Activated effector memory CD4-positive, alpha-beta T cell treated with Interleukin-2 at 50 U/mL for 16 hours (primary cell): ENCODE measurements at places on chromosomes 5 and 9.

DNA sequence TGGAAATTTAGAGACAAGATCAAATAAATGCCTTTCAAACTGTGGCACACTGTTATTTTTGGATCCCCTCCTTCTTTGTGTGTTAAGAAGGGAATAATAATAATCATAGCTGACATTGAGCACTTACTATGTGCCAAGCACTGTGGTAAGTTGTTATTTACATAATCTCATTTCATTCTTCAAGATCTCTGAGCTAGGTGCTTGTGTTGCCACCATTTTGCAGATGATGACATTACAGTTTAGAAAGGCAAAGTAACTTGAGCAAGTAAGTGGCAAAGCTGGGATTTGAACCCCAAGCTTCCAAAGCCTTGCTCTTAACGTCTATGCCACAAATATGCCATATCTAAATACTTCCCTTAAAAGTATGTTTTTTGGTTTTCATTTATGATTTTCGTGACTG, 121.8 kb upstream of the TMEM161B start:
- no peak for DNase-seq

GRCh38 chr5:173750538-173751265, 134.3 kb upstream of the BOD1 start:
- DNase-seq: no peak

DNA sequence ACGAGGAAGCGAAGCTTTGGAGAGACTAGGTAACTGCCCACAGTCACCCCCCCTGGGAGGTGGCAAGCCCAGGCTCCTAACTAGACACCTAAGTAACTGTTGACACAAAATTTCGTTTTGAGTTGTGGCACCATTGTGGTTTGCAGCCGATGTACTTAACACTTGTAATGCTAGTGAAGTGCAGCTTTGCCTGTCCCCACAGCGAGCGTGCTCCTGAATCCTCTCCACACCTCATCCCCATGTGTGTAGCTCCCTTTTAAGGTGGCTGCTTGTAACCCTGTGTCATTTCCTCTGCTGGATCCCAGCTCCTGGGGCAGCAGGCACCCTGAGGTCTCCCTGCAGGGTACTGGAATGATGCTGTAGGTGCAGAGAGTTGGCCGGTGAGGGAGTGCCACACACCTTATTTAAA, 114.9 kb downstream of the TRIO start:
- DNase-seq: no peak

DNA sequence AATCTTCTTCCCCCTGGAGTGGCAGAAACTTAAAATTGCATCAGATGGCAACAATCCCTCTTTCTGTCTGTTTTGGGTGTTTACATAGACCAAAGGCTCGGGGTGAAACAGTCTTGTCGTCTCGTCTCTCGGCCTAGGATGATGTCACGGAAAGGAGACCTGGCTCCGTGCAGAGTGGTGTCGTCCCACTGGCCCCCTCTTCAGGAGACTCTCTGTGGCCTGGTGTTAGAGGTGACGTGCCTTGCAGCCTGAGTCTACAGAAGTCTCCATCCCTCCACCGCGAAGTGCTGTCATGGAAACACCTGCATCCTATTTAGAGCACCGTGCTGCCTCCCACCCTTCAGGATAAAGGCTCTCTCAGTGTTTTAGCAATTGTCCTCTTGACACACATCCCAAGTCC, 409.7 kb downstream of the IRX1 start:
- no peak for DNase-seq

- no peak for DNase-seq
These were observed 41.9 kb upstream of the PLPP1 start for GRCh38 chr5:55576661-55577060.

DNA sequence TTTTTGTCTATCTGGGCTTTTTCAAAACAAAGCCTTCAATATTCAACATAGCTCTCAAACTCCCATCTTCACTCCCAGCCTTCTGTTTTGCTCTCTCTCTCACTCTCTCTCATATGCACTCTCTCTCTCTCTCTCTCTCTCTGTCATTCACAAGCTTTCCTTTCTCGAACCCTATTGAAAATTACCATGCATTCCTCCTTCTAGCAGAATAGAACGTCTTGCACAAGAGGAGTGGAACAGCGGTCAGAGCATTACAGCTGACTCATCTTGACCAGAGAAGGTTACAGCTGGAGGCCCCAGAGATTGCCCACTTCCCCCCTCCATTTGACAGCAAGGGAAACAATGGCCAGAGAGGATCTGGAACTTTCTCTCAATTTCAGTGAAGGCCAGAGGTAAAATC, 51.0 kb upstream of the LIFR start:
- no peak for DNase-seq

- no peak for DNase-seq
These were observed 27.1 kb upstream of the MTMR12 start for GRCh38 chr5:32339878-32340277.

DNA sequence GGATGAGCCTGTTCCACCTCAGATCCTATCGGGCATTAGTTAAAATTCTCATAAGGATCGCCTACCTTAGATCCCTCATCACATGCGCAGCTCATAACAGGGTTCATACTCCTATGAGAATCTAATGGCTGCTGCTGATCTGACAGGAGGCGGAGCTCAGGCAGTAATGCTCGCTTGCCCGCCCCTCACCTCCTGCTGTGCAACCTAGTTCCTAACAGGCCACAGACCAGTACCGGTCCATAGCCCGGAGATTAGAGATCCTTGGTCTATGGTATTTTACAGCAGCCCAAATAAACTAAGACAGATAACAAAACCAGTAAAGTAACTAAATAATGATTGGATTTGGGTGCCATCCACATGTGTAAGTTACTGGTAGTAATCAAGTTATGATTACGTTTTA, 17.5 kb downstream of the GOLPH3 start:
- no peak for DNase-seq

DNA sequence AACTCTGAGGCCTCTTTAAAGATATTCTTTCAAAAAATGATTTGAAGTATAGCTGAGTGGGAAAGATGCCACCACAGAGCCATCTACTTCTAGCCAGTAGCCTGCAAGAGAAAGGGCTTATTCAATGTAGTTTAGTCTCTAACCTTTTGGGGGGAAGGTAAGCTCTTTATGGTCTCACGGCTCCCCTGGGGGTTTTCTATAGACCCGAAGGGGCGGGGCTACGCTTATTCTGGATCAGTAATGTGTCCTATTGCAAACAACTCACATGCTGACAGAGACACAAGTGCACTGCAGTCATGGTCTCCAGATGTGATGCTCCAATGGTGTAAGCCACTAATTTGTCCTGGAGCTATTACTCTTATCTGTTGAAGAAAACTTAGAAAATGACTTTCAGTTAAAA, 53.4 kb upstream of the RPS23 start:
- no peak for DNase-seq
